ENCODE measurements at places on chromosomes 2 and 18.
A peak's percentile ranks its signal among the peaks of the same experiment; 100 is the strongest.

GRCh38 chr2:174553811-174554493, 43.7 kb downstream of the WIPF1 start:
- no peak for DNase-seq

DNA sequence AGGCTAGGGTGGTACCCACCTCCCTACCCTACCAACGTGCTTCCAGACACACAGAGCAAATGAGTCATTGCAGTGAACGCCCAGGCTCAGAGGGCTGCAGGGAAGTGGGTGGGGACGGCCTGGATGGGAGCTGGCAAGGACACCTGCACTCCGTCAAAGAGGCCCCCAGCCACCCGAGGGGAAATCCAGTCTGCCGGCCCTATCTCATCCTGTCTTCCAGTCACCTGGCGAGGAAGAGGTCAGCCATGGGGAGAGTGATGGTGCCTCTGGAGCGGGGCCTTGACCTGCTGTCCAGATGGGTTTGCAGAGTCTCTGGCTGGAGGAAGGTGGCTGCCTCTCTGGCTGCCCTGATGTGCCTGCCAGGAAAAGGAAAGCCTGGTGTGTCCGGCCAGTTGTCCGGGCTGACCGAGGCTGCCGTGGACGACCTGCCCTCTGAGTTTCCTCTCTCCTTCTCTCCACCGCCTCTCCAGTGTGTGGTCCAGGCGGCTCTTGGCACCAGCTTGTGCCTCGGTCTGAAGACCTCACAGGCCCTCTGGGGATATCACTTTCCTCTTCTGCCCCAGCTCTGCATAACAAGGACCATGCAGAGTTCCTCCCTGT, 209.7 kb upstream of the COPS8 start:
- DNase-seq = peak; percentile 20

DNA sequence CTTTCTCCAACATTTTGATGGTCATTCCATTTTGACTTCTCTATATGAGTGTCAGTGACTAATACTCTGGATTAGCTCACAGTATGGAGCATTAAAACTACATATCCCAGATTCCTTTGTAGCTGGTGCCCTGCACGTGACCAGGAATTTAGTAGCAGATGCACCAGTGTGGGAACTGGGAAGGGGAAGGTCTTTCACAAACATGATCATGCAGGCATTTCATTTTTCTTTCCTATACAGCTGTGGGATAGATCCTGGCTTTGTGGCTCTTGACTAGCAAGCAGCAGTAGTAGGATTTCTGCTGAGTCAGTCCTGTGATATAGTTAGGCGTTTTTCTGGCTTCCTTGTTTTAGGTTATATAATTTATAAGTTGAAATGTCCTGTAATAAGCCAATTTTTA, 971.0 kb upstream of the CDH2 start:
- DNase-seq = no peak

GRCh38 chr2:167450364-167450763, 562.1 kb downstream of the XIRP2 start:
- no peak for DNase-seq

GRCh38 chr2:132415915-132416722, 486 bp upstream of the GPR39 start:
- peak; percentile 82 for DNase-seq

DNA sequence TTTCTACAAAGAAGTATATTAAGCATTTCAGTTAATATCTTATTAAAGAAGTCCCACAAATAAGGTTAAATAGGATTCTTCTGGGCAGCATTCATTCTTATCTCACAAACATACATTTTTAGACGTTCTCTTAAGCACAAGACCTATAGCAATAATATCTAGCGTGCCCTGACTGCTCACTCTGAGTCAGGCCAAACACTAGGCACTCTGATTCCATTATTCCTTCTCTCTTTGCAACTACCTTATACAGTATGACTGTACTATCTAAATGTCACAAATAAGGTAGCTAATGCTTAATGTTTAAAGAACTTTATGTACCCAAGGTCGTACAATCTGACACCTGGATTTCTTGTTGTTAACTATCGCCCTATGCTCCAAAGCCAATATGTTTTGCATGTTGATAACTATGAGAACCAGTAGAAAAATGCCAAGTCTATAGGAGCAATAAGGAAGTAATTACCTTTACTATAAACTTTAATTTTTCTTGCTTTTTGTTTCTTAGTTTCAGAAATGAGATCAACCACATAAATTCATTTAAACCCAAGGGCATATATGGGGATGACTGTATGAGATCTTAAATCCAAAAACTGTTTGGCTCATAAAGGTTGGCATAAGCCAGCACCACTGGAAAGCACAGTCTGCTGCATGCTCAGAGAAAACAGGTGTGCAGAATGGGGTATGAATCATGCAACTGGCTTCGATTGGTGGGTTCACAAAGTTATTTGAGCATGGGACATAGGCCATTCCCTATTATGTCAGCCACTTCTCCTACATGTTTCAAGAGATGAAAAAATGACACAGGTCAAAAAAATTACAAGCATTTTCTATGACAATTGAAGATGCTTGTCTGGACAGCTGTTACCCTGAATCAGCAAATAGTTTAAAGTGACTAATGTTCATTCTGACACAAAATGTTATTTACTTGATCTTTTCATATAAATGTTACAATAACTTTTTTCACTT, 352.0 kb downstream of the IRS1 start:
- DNase-seq = no peak

DNA sequence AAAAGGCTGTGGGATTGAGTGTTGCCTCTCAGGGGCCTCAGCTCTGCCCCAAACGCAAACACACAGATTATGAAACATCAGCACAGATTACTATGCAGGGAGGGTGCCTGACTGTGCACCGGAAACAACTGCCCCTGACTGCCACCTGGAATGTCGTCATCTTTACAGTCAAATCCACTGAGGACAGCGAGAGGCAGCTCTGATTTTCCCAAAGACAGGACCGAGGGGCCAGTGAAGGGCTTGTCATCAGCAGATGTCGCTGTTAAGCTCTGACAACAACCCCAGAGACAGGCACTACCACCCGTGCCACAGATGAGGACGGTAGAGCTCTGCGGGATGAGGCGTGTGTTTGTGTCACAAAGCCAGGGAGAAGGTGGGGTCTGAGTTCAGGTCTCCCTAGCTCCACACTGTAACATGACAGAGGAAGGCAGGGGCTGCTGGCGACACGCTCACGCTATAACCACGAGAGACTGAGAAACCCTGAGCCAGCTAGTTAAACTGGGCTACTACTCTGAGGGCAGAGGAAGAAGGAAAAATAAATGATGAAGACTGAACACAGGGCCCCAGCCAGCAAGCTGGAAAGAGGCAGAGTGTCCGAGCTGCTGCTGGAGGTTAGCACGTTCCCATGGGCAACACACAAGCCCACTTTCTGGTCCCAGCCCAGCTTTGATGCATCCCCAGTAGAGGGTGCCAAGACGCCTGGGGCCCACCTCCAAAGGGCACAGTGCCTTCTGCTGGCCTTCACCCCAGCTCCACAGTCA, 47.0 kb downstream of the PARD6G start:
- no peak for DNase-seq

DNA sequence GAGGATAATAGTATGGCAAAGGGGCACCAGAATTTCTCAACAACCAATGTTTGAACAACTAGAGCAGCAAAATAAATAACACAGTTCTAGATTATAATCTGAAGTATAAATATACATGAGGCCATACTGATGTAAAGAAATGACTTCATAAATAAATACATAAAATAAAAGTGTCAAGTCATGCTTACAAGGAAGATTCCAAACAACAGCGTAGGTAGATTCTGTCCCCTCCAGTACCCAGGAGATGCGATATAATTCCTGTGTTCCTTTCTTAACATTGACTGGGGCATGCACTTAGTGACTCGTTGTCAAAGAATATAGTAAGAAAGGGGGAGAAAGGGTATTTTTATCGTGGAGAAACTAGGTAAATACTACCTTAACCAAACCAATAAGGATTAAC, 355.1 kb downstream of the DPP10 start:
- DNase-seq = no peak

- DNase-seq = no peak
These were observed 64.4 kb downstream of the INPP5D start for GRCh38 chr2:233124421-233125080.

- DNase-seq = no peak
These were observed 20.4 kb downstream of the MROH2A start for GRCh38 chr2:233798335-233799086.

GRCh38 chr2:152755029-152755428, 36.6 kb downstream of the ARL6IP6 start:
- DNase-seq = no peak

GRCh38 chr2:70891572-70892357, 43.9 kb upstream of the ATP6V1B1 start:
- no peak for DNase-seq

DNA sequence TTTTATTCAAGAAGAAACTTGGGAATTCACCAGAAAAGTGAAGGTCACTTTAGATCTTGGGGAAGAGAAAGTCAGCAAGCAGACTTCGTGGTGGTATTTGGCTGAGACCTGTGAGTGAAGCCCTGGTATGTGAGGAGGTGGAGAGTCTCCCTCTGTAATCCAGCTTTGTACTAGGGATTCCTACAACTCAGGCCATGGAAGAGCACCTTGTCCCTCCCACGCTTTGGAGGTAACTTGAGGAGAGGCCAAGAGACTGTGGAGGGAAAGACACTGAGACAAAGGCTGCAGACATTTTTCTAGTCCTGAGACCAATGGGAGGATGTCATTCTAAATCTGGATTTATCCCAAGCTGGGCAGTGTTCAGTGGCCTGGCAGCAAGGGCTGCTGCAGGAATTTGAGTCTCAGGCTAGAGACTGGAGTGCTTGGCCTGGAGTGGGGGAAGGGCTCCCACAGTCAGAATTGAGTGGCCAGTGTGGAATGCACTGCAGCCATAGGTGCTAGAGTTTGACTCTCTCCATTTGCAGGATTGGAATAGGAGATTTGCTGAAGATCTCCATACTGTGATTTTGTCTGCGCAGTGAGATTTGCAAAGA, 219.0 kb downstream of the ACTR3 start:
- DNase-seq = no peak

DNA sequence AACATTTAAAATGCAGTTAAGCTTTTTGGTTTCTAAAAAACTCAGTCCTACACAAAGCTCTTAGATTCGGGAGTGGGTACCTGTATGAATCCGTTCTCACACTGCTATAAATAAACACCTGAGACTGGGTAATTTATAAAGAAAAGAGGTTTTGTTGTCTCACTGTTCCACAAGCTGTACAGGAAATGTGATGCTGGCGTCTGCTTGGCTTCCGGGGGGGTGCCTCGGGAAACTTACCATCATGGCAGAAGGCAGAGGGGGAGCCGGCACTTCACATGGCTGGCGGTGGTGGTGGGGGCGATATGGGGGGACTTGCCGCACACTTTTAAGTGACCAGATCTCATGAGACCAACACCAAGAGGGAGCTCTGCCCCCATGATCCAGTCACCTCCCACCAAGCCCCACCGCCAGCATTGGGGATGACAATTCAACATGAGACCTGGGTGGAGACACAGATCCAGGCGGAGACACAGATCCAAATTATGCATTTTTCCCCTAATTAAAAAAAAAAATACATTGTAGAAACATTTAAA, 222.5 kb downstream of the GBX2 start:
- no peak for DNase-seq

- DNase-seq = no peak
These were observed 77.0 kb upstream of the UBXN4 start for GRCh38 chr2:135664623-135665068.

- no peak for DNase-seq
These were observed 67.3 kb downstream of the LIPG start for GRCh38 chr18:49628881-49629795.

GRCh38 chr2:60595953-60596352, 42.5 kb upstream of the BCL11A start:
- DNase-seq = no peak

DNA sequence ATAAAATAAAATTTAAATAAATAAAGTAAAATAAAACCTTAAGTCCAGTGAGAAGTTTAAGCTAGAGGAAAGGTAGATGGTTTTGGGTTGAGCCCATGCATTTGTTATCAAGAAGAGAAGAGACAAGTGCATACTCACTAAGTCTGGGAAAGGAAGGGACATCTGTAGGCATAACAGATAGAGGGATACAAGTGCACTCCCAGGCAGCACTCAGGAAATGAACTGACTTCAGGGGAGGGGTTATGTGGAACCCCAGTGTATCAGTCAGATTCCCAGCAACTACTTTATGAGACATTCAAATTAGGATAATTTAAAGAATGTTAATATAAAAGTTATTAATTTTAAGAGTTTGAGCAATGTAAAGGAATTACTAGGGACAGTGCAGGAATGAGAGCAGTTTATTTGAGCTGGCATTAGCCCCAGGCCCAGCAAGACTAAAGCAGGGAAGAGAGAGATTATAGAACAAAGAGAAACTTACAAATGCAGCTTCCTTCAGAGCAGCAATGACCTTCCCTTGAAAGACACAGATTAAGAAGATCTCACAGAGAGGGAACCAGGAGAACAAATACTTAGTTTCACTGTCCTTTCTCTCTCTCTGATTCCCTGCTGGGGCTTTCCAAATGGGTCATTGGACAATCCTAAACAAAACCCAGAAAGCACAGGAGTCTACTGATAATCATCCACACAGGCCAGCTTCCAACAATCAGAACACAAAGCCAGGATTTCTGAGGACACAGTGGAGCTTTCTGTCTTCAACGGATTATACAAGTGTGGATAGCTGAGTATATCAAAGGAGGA, 109.7 kb downstream of the ERBB4 start:
- no peak for DNase-seq
